ENCODE measurements at places on chromosomes 16 and 17.

DNA sequence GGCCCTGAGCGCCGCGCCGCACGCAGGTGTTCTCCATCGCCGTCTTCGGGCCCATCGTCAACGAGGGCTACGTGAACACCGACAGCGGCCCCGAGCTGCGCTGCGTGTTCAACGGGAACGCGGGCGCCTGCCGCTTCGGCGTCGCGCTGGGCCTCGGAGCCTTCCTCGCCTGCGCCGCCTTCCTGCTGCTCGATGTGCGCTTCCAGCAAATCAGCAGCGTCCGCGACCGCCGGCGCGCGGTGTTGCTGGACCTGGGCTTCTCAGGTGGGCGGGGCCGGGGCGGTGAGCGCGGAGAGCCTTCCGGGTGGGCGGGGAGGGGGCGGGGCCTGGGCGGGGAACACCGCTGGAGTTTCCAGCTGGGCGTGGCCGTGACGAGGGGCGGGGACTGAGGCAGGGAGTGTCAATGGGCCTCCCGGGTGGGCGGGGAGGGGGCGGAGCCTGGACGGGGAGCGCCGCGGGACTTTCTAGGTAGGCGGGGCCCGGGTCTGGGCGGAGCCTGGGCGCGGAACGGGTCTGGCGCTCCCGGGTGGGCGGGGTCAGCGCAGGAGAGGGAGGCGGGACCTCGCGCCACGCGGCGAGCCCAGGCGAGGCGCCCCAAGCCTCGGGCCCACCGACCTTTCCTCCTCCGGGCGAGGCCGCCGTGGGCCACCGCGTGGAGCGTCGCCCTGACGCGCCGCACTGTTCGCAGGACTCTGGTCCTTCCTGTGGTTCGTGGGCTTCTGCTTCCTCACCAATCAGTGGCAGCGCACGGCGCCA lies 2.4 kb downstream of the SYNGR3 start:
- DNase-seq = peak; percentile 97

- DNase-seq = no peak
Measured at GRCh38 chr17:36779550-36779949, 157.7 kb upstream of the LHX1 start.

GRCh38 chr16:87830673-87831420 lies 38.5 kb downstream of the SLC7A5 start:
- DNase-seq = no peak

DNA sequence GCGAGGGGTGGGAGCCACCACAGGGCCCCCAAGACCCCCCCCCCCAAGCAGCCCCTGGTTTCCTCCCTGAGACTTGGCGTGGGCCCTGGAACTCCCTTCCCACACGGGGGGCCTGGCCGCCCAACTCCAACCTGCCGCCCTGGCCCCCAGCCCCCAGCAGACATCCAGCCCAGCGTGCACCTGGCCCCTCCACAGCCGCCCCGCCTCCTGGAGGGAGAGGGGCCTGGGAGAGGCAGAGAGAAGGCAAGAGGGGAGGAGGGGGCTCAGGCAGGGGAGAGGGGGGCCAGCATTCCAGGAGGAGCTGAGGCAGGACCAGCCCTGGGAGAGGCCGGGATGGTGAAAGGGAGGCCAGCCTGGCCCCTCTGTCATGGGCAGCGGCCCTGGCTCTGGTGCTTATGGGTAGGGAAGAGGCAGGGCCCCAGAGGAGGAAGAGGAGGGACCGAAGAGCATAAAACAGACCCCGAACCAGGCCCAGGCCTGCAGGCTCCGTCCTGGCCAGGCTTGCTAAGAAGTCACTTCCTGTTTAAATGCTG lies 16.7 kb downstream of the IL34 start:
- DNase-seq = no peak

DNA sequence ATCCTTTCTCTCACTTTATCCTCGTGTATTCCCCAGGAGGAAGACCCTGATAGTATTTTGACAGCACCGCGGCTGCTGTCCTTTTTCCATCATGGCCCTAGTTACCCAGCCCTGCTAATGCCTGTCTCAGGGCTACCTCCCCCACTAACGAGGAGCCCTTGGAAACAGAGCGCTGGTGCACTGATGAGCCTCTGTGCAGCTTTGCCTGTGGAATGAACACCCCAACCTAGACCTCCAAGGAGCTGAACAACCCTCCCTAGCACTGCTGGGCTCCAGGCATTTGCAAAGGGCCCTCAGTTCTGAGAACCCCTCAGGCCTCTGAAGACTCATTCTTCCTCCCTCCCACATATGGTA lies 23.3 kb upstream of the CCL1 start:
- DNase-seq = no peak

GRCh38 chr17:48058393-48059124 lies 10.4 kb downstream of the NFE2L1 start:
- DNase-seq = no peak

- no peak for DNase-seq
Measured at GRCh38 chr16:64180136-64180900, 941.5 kb downstream of the CDH11 start.

- no peak for DNase-seq
Measured at GRCh38 chr16:75078886-75079285, 37.7 kb downstream of the LDHD start.

DNA sequence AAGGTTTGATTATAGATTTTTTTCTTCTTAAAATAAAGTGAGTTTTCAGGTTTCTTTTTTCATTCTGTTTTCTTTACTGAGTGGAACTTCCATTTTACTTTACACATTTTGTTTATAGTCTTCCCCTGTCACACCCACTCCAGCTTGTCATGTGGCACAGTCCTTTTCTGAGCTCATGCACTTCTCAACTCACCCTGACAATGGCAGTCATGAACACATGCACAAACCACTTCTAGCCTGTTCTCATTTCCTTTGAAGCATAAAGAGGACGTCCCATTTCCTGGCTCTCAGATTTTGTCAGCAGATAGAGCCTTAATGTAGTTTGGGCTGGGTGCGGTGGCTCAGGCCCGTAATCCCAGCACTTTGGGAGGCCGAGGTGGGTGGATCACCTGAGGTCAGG lies 168.0 kb downstream of the AHSP start:
- DNase-seq = no peak

- peak; percentile 73 for DNase-seq
Measured at GRCh38 chr17:82246365-82247181, 17.7 kb downstream of the SLC16A3 start.

DNA sequence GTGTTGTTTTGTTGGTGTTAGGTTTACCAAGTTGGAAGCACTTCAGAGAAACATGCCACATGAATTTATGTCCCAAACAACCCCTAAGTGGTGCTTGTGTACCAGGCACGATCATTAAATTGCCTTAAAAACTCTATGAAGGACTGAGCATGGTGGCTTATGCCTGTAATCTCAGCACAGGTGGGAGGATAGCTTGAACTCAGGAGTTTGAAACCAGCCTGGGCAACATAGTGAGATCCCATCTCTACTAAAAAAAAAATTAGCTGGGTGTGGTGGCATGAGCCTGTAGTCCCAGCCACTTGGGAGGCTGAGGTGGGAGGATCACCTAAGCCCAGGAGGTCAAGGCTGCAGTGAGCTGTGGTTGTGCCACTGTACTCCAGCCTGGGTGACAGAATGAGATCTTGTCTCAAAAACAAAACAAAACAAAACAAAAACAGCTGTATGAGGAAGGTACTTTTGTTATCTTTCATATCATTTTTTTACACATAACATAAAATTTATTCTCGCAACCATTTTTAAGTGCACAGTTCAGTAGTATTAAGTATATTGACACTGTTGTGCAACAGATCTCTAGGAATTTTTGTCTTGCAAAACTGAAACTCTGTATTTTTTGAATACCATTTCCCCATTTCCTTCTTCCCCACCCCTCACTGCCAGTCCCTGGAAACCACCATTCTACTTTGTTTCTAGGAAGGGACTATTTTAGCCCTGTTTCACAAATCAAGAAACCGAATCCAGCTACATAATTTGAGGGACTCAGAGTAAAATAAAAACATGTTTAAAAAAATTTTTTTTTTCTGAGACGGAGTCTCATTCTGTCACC lies 14.3 kb upstream of the RBBP6 start:
- no peak for DNase-seq

- no peak for DNase-seq
Measured at GRCh38 chr17:33209671-33210070, 83.4 kb downstream of the ASIC2 start.

DNA sequence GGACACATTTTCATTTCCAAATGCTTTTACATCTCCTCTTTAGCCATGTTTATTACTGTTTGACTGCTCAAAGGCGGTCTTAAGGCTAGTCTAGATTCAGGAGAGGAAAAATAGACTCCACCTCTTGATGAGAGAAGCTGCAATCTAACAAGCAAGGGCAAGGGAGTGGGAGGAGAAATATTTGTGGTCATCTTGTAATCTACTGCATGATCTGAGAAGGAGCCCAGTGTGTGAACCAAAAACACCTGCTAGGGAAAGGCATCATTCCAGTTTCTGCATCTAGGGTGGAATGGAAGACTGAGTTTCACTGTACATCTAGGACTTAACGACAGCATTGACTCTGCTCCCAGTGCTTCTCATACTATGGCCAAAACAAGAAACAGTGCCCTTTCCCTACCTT lies 232.2 kb upstream of the HS3ST3A1 start:
- DNase-seq = no peak

GRCh38 chr17:45307290-45308015 lies 9.4 kb downstream of the MAP3K14 start:
- DNase-seq = no peak

DNA sequence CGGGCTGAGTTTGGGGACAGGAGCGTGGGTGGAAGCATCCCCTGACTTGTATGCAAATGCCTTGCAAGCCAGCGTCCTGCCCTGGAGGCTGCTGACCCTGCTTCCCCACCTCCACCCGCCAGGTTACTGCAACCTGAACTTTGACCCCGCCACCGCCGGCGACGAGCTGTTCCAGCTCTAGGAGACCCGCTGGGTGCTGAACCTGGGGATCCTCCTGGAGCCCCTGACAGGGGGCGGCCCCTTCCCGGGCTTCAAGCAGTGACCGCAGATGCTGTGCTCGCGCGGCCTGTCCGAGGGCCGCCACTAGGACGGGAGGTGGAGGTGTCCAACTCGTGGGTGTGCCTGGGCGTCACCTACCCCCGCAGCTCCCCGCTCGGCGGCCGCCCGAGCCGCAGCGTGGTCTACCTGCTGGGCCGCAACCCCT lies 10.7 kb upstream of the SLC16A5 start:
- no peak for DNase-seq

- no peak for DNase-seq
Measured at GRCh38 chr17:43671031-43671692, 9.4 kb upstream of the MEOX1 start.

DNA sequence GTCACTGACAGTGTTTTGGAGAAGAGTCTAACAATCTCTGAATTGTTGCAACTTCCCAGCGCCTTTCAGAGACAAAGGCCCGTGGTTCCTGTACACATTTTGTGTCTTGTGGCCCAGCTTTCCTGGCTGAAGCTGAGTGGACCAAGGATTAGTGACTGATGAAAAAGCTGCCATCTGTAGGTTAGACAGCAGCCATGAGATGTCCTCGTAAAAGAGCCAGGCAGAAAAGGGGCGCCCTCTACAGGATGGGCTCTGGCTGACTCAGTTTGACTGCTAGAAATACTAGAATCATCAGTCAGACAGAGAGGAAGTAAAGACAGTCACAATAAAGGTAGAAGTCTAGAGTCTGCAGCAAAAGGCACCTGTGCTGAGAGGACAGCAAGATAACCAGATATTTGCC lies 26.5 kb upstream of the NF1 start:
- peak; percentile 45 for DNase-seq

- no peak for DNase-seq
Measured at GRCh38 chr17:80421381-80422090, 6.6 kb downstream of the ENDOV start.

DNA sequence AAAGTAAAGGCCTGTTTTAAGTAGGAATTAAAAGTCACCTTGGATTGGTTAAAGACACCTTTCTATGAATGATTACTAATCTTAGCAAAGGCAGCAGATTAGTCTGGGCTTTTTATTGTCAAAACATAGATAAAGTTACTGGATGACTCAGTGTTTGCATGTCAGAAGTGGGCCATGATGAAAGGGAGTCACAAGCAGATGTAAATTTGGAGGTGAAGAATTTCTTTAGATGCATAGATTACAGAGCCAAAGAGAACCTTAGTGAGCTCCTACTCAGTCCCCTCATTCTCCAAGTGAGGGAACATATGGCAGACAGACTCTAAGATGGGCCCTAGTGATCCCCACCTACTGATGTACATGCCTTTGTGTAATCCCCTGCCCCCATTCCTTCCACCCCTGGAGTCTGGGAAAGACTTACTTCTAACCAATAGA lies 124.5 kb downstream of the HS3ST3A1 start:
- DNase-seq = no peak

DNA sequence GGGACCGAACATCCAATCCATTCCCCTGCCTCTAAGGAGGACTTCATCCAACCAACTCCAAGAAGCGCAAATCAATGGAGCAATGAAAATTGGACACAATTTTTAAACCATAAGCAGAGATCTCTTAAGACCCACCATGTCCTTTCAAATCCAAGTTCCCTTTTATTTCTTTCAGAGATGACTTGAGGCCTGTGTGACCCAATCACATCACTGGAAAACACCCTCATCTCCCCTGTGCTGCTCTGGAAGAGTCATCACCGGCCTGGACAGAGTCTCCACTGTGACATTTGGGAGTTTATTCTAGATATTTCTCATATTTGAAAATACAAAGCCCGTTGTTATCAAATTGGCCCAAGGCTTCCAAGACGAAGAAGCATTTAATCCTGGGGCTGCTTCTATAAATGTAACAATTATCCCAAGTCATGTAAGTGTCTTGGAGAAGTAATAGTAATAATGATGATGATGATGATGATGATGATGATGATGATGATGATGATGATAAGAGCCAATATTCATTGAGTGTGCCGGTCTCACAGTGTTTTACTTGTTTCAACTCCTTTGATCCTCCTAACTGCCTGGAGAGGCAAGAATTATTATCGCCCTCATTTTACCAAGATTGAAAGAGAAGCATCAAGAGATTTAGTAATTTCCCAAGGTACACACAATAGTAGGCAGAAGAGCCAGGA lies 72.1 kb downstream of the COPRS start:
- DNase-seq = no peak

- no peak for DNase-seq
Measured at GRCh38 chr17:9865586-9865985, 39.5 kb downstream of the RCVRN start.

DNA sequence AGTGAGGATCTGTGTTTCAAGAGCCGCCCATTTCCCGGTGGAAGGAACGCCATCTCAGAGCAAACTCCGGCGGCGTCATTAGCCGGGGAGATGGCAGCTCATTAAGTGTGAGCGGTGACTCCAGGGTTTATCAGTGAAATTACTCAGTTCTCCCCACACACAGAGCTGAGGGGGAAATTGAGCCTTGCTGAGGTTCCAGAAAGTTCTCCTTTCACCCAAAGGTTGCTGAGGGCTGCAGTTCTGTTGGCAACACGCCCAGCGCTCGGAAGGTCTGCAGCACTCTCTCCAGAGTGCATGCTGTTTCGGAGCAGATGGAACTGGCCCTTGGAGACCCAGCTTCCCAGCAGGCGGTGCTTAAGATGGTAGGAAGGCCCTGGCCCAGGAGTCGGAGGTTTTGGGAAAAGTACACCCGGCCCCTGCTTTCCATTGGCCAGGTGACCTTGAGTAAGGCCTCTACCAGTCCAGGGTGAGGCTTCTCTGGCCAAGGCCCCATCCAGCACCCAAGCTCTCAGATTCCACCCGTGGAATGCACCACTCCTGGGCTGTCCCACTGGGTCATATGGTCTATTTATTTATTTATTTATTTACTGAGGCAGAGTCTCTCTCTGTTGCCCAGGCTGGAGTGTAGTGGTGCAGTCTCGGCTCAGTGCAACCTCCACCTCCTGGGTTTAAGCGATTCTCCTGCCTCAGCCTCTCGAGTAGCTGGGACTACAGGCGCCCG lies 167.7 kb upstream of the CIBAR2 start:
- DNase-seq = peak; percentile 35

- DNase-seq = no peak
Measured at GRCh38 chr16:88924834-88925539, 52.0 kb downstream of the CBFA2T3 start.
